GM12864 (cell line): ENCODE measurements at places on chromosomes 4 and X.
A peak's percentile ranks its signal among the peaks of the same experiment; 100 is the strongest.

GRCh38 chr4:95830651-95831050, 9.2 kb upstream of the PDHA2 start:
- no peak for DNase-seq

GRCh38 chrX:153766098-153766817, 2.2 kb downstream of the PLXNB3 start:
- no peak for DNase-seq

DNA sequence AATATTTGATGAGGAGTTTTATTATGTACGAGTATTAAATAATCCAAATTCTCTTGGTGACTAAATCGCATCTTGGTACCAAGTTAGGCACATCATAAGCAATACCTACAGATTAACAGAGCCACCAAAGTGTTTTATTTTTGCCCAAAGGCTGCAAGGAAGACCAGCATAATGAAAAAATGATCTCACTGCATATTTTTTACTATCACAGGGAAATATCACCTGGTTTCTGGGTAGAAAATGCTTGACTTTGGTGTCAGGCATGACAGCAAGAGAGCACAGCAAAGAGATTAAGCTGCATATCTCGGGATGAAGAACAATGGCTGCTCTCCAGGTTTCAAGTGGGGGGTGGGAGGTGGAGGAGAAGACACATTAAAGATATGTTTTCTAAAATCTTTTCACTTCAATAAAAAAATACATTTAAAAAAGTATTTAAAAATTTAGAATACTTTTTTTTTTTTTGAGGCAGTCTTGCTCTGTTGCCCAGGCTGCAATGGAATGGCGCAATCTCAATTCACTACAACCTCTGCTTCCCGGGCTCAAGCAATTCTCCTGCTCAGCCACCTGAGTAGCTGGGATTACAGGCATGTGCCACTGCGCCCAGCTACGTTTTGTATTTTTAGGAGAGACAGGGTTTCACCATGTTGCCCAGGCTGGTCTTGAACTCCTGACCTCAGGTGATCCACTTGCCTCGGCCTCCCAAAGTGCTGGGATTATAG, 86.1 kb downstream of the FRYL start:
- DNase-seq = no peak

DNA sequence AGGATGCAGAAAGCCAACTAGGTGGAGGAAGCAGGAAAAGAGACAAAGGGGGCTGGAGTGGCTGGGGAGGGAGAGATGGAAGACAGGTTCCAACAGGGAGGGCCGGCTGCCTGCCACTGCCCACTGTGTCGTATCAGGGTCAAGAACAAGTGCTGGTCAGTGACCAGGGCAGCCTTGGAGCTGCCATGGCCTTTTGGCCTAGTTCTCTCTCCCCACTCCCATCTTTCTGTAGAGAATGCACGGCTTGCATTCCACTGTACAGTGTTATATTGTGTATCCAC, 11.9 kb downstream of the L1CAM start:
- no peak for DNase-seq

- DNase-seq = no peak
Measured at GRCh38 chr4:106851726-106852125, 184.4 kb downstream of the DKK2 start.

DNA sequence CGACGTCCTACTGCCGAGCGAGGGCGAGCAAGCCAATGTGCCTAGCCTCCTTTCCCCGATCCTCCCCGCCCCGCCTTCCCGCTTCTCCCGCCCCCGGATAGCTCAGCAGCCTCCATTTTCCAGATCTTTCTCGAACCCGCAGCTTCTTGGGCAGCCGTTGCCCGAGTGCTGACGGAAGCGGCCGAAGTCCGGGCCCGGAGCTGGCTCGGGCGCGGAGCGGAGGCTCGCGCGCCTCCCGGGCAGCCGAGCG, 172 bp upstream of the HSPA4L start:
- DNase-seq = peak; percentile 40

DNA sequence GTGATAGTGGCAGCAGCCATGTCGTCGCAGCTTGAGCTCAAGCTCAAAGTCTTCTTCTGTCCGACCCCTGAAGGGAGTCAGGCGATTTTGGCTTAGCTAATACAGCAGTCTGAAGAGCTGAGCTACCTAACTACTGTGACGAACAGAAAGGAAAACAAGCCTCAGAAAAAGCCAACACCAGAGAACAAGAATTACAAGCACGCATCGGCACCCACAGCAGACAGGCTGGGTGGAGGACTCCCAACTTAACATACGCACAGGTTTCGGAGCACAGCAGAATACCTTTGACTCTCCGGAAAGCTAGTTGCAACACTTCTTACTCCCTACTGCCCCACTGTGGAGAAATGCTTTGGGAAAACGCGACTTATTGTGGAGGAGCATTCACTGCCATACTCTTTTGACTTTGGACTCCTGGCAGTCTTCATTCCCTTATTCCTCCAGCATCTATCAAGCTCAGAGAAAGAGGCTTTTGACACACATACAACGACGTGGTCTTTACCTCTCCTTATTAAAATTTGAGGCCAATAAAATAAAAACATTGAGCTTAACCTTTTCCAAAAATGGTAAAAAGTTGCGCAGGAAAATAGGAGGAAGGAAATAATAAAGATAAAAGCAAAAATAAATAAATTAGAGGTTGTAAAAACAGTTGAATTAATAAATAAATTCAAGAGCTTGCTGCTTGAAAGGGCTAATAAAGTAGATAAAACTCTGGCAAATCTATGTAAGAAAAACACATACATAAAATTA, 41.3 kb upstream of the GPC3 start:
- peak; percentile 1 for DNase-seq

GRCh38 chr4:105276361-105277104, 129.9 kb downstream of the TET2 start:
- DNase-seq = no peak

DNA sequence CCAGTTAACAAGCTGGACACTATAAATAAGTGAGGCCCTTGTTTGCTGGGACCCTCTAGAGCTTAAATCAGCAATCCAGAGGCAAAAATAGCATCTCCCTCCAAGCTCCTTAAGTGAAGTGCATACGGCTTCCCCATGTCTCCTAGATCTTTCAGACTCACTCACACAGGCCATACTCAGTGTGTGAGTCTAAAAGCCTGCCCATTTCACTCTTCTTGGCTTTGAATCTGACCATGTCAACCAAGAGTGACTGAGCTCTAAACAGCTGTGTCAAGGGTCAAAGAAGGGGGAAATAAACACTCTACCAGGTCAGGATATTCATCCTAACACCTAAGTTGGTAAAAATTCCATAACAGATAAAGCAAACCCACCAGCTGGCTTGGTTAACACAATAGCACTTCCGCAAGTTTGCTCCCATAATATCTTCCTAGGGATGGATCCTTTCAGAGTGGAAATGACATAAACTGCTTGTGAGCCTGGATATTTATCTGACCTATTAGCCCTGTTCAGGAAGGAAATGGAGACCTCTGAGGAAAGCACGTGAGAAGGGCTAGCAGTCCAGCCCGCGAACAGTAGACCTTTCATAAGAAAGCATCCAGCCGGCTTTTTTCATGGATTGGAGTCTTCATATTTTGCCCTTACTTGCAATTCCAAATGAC, 65.6 kb downstream of the MID1 start:
- DNase-seq = no peak

GRCh38 chr4:78069859-78070258, 12.7 kb downstream of the FRAS1 start:
- DNase-seq = no peak

DNA sequence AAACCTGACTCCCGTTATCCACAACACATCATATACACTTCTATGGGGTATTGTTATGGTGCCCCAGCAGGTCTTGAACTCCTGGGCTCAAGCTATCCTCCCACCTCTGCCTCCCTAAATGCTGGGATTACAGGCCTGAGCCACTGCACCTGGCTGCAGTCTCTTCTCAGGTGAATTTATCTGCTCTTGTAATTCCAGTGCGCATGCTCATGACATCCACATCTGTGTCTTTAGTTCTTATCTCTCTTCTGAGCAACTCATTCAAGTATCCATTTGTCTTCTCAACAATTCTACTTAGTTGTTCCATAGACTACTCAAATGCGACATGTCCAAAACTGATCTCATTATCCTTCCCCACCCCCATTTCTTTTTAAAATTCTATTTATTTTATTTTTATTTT, 20.5 kb upstream of the MID2 start:
- no peak for DNase-seq

DNA sequence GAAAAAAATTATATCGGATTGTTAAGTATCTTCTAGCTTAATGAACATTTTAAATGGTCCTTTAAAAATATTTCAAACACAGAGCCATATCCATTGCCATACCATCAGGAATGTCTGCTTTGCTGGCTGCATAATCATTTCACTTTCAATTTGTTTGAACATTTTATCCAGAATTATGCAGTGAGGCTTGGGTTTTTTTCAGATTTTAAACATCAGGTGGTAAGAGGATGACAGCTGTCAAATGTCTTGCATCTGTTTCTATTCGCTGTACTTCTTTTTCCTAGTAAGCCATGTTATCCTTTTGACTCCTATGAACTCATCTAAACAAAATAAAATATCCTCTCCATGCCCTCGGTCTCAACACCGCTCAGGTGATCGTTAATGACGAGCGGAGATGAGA, 802 bp downstream of the RFC1 start:
- no peak for DNase-seq

- no peak for DNase-seq
Measured at GRCh38 chr4:32226204-32226603, 1506.0 kb downstream of the PCDH7 start.
